ENCODE measurements at places on chromosomes 12 and 14.

DNA sequence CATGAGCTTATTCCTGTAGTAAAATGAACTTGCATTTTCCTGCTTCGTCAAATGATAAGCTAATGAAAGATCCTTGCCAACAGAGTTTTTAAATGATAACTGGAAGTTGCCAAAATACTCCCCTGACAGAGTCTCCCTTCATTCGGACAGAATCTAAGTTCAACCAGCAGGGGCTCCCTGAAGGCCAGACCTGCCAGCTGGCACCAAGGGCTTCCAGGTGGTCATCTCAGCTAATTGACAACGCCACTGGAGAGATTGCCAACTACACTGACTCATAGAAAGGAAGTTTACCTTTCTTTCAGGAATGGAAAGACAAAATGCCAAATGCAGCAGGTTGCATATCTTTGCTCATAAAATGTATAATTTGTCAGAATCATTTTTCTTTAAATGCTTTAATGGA lies 462.8 kb downstream of the GXYLT1 start:
- DNase-seq = no peak

GRCh38 chr12:57157588-57158173 lies 10.3 kb upstream of the LRP1-AS start:
- DNase-seq = no peak

DNA sequence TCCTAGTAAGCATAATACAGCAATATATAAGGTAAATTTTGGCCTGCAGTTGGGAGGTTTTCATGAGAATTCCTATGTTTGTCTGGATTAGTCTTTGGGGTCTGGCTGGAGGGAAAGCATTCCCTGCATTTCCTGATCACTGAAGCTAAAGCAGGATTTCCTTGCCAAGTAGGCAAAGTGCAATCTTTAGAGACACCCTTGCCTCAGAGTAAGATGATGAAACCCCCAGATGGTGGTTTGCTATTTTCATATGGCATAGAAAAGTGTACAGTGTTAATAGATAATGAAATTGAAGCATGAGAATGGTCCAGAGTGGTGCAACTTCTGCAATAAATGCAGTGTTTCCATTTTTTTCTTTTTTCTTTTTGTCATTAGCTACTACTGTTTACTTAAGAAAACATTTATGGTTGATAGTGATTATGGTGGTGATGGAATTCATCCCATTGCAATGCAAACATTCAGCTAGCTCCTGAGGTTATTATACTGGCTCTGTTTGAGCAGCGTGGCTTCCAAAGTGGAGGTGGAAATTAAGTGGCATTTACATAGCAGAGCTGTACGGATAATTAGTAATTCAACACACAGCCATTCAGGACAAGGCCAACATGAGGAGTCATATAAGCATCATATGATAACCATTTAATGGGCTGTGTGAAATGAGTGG lies 276.3 kb downstream of the DUSP6 start:
- DNase-seq = no peak

- no peak for DNase-seq
These were observed 310.2 kb downstream of the APAF1 start for GRCh38 chr12:98955284-98955683.

DNA sequence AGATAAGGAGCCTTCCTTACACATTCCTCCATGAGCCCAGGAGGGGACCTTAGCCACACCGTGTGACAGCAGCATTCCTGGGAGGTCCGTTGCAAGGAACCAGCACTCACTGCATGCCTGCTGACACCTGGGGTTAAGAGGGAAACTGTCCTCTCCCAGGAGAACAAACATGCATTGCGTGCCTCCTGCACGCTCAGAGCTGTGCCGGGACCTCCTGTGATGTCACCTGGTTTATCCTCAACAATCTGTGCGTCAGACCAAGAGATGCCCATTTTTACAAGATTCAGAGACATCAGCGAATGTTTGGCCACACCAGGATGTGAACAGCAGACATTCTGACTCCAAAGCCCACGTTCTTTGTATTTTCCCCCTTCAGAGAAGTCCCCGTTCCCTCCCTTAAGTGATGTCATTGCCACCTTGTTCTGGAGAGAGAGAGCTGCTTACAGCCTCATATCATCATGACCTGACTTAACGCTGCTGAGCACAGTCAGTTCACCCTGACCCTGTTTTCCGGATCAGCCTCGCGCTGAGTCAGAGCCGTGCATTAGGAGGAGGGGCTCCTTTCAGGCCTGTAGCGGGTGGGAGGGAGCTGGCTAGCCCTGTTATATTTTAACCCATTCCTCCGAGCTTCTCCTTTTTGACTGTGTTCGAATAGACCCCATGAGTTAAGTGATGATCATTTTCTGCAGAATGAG lies 36.2 kb downstream of the TMEM120B start:
- peak; percentile 69 for DNase-seq

DNA sequence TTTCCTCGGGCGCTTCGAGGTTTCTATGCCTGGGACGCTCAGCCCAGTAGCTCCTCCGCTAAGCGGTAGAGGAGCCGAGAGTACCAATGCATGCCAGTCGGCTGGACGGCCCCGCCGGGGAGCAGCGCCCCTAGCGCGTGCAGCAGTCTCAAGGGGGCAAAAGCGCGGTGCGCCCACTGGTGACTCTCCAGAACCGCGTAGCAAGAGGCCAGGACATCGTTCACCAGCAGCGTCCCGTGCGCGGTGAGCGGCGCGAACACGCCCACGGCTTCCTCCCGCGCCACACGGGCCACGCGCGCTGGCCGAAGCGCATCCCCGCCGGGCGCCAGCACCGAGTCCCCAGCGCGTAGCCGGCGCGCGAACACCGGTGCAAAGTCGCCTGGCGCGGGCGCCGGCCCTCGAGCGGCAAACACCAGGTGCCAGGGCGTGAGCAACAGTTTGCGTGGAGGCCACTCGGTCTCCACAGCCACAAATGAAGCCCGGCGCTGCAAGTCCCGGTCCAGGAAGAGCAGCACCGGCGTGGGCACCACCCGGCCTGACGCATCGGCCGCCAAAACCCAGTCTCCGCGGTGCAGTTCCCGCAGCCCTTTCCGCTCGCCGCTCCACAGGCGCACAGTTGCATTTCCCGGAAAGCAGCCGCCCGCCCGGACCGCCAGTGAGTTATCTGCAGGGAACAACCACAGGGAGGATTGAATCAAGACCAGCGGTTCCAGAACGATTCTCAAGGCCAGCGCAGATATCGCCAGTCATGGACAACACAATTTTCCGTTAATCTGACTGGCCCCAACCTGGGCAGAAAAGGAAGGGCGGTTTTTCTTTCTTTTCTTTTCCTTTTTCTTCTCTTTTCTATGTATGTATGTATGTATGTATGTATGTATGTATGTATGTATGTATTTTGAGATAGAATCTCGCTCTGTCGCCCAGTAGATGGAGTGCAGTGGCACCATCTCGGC lies 4.5 kb downstream of the DHH start:
- no peak for DNase-seq

DNA sequence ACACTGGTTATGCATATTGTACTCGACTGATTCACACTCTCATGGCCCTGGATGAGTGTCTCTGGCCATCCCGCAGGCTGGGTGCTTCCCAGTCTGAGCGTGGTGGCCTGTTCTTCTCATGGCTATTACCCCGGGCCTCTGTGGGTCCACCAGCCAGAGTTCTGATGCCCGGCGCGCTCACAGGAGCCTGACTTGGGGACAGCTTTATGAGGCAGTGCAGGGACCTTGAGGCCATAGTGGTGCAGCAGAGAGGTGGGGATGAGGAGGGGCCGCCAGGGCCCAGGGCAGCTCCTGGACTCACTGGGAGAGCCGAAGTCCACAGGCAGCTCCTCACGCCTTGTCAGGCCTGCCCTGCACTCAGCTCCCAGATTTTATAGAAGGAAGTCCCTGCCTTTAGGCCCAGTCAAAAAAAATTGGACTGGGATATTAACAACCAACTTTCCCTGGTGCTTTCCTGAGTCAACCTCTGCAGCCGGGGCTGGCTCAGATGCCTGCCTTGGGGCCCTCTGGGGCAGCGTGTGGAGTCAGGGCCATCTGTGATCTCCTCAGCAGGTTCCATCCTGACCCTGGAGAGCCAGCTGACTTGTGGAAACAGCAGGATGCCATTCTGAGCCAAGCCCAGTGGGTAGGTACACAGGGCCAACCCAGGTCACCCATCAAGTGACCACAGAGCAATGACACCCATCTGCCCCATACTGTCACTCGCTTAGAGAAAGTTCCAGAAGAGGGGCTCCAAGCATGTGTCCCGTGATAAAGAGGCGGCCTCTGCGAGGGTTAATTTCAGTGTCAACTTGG lies 89.4 kb upstream of the DIO3 start:
- DNase-seq = no peak

DNA sequence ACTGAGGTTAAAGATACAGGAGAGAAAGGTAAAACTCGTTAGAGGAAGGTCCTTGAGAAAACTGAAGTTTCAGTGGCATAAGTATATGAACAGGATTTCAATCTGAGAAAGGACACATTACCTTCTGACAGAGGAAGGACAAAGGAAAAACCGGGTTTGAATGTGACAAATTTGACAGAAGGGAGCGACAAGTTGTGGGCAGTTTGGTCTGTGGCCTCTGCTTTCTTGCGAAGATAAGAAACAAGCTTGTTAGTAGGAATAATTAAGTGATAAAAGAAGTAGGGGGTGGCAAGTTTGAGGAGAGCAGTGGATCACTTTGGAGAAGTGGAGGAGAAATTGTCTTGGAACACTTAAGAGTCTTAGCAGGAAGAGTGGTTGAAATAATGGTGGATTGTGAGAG lies 5.1 kb downstream of the MON2 start:
- no peak for DNase-seq

- DNase-seq = no peak
These were observed 9.1 kb upstream of the RNF34 start for GRCh38 chr12:121390856-121391255.

- no peak for DNase-seq
These were observed 445 bp downstream of the CERS5 start for GRCh38 chr12:50166799-50167048.

DNA sequence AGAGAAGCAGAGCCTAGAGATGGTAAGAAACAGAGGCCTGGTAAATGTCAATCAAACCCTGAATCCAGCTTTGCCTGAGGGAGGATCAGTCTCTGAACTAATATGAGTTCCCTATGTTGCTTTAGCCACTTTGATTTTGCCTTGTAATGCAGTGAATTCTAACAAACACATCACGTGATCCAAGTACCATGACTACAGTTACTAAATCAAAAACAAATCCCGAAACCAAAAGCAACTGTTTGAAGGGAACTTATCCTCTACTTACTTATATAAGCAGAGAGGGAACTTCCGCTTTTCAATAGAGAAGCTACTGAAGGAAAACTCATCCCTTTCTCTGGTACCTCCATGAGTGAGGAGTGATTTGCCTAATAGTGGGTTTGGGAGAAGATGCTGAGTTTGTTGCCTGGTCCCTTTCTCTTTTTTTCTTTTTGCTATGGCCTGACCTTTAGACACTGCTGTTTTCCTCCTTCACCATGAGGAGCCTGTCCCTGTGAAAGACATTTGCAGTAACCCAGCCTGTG lies 7.7 kb upstream of the PPTC7 start:
- no peak for DNase-seq

DNA sequence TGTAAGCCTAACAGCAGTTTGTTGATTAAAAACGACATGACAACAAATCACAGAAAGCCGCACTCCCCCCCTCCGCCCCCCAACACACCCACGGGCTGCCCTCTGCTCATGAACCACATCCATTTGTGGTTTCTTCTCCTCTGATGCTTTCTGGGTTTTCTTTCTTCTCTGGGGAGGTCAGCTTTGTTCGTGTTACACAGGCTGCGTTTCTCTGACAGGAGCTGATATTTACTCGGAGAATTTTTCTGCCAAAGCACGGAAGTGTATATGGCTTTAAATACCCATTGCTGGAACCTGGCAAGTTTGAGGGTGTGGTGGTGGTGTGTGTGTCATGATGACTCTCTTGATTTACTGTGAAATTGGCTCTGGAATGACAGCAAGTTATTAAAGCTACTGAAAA lies 883.7 kb upstream of the TMEM132C start:
- no peak for DNase-seq

GRCh38 chr12:56758728-56759262 lies 4.3 kb upstream of the HSD17B6 start:
- DNase-seq = no peak

GRCh38 chr14:99860219-99860618 lies 67.0 kb downstream of the EML1 start:
- no peak for DNase-seq

GRCh38 chr12:124242529-124243065 lies 52.3 kb upstream of the RFLNA start:
- no peak for DNase-seq

DNA sequence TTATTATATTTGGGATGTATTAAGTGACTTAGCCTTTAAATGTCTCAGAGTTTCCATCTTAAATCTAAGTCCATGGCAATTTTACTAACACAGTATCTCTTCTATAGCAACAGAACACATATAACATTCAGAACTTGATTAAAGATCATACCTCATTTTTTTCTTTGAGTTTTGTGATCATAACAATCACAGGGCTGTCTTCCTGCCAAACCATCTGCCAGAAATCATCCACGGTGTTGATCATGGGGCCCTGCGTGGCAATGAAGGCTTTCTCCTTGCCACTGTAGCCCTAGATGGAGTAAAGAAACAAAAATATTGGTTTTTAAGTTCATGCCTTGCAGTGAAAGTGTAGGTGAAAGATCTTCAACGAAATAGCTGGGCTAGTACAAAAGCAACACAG lies 46.7 kb upstream of the PTPRB start:
- no peak for DNase-seq

- DNase-seq = no peak
These were observed 2.9 kb upstream of the HOXC12 start for GRCh38 chr12:53951577-53952334.

DNA sequence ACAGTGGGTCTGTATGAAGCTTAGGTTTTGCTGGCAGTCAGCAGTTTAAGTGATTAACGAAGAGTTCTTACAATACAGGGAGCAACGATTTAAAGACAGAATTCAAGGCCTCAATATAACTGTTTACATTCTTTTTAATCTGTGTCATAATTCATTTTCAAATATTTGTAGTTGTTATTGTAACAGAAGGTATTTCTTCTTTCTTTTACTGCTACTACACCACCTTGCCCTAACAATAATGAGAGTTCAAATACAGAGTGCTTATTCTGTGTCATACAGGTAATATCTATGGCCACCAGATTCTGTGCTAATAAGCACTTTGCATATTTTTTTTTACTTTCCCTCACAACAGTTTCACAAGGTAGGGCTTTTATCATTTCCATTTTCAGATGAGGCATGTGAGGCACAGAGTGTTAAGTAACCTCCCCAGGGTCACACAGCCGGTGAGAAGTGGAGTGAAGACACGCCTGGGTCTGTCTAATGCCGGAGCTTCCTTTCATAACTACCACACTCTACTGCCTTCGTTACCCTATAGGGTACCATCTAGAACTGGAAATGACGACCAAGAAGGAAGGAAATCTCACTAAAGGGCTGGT lies 81.9 kb downstream of the PELI2 start:
- no peak for DNase-seq

- DNase-seq = no peak
These were observed 101.1 kb downstream of the CRADD start for GRCh38 chr12:93778306-93778705.

- no peak for DNase-seq
These were observed 106.4 kb downstream of the LMO3 start for GRCh38 chr12:16499611-16500010.

DNA sequence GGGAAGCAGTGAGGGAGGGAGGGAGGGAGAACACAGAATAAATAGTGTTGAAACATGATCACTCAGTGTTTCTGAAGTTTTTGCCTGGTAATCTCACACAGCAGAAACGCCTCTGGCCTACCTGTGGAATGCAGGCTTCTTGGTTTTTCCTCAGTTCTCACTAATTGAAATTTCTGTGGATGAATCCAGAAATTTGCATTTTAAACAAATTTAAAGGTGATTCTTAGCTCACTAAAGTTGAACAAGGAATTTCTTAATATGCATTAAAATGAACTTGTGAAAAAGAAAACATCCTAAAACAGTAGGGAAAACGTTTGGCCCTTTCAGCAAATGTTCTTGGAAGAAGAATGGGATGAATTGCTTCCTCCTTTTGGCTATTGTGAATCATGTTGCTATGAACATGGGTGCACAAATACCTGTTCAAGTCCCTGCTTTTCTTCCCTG lies 1.4 kb downstream of the RNASE9 start:
- DNase-seq = no peak

Data from non-pigmented ciliary epithelial cell (primary cell).